Subcutaneous preadipocyte (primary cell): ENCODE measurements at places on chromosomes 1 and 21. TPM values are rescaled to one million over a fixed set of nuclear protein-coding genes. Genes with fewer than 3 reads are reported as not detected.

Gene RHCE
- total RNA-seq, result 0.20 and 0.73 TPM in 2 replicates

Gene PSRC1
- 13.6 and 20.9 TPM in 2 replicates for total RNA-seq

Gene AIRE
- total RNA-seq, result not detected in 2 replicates

Gene FLG2
- not detected in 2 replicates for total RNA-seq

Gene TCP10L
- under 0.01 TPM in 1 of 2 replicates, not detected in the other for total RNA-seq
